ENCODE measurements at places on chromosomes 1 and 21. TPM values are rescaled to one million over a fixed set of nuclear protein-coding genes. Genes with fewer than 3 reads are reported as not detected.

GRCh38 chr1:209839875-209840546 is 12.2 kb downstream of the UTP25 start:
- no peak overlapping the region for H3K27ac ChIP-seq
- no peaks in the 10 kb centered on the region for H3K4me1 ChIP-seq
- no peak overlapping the region for H3K4me3 ChIP-seq
- peaks cover 62% of the 10 kb centered on the region for H3K36me3 ChIP-seq
- DNase-seq, result no peak

DNA sequence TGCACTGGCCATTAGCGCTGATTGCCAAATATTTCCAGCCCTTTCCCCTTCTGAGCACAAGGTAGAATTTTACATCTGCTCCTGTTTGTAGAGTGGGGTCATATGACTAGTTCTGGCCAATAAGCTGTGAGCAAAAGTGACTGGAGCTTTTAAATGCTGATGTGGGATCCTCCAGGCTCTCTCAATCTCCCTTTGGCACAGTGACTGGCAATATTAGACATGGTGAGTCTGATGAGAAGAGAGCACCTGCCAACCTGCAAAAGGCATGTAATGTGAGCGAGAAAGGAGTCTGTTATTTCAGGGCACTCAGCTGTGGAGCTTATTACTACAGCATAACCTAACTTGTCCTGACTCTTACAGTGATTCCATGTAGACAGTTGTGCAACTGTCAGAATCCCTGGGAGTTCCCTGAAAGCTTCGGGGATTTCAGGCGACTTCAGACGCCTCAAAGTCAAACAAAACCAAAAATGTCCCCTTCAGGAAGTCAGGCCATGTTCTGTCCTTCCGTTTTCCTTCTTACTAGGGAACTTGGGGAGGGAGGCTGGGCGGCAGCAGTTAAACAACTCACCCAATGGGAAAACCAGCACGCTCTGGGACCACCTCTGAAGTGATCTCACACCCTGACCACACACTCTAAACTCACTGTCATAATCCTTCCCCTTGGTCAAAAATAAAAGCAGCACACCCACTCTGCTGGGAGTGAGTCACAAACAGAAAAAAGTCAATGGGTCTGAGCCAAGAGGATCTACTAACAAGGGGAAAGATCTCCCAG is 3.6 kb upstream of the RASSF5 start:
- H3K36me3 ChIP-seq, result no peaks in the 10 kb centered on the region
- no peak overlapping the region for H3K4me3 ChIP-seq
- DNase-seq, result no peak
- no peak overlapping the region for H3K27ac ChIP-seq
- H3K4me1 ChIP-seq, result peaks cover 11% of the 10 kb centered on the region

DNA sequence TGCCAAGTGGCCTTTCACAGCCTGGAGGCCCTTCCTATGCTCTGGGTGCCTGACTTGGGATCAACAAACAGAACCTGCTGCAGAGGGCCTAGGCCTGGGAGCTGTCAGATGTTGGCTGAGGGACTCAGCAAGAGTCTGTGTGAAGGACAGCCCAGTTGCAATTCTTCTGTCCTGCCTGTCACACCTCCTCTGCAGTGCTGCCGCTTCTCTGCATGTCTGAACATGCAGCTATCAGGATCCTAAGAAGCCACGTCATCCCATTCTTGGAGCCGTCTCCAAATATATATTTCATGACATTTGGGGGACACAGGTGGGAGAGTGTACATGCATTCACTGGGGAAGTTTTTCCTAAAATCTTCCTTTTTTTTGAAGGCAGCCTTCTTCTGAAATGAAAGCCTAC is 8.6 kb downstream of the FCAMR start:
- no peak for DNase-seq
- H3K36me3 ChIP-seq, result no peaks in the 10 kb centered on the region
- H3K27ac ChIP-seq, result no peak overlapping the region
- no peaks in the 10 kb centered on the region for H3K27me3 ChIP-seq

GRCh38 chr1:66613187-66613586 is 79.2 kb downstream of the SGIP1 start:
- no peaks in the 10 kb centered on the region for H3K27me3 ChIP-seq
- H3K27ac ChIP-seq, result no peak overlapping the region
- H3K4me1 ChIP-seq, result no peaks in the 10 kb centered on the region
- H3K4me3 ChIP-seq, result no peak overlapping the region
- no peaks in the 10 kb centered on the region for H3K36me3 ChIP-seq

The AMIGO1 gene
- total RNA-seq, result 3.8 TPM

- peaks cover 10% of the 10 kb centered on the region for H3K4me1 ChIP-seq
- H3K4me3 ChIP-seq, result no peak overlapping the region
- no peaks in the 10 kb centered on the region for H3K27me3 ChIP-seq
- no peak overlapping the region for H3K27ac ChIP-seq
- no peak for DNase-seq
Measured at GRCh38 chr1:36520056-36520455, 37.3 kb upstream of the CSF3R start.

GRCh38 chr1:205244384-205244783 is 16.6 kb downstream of the TMCC2 start:
- no peaks in the 10 kb centered on the region for H3K27me3 ChIP-seq
- H3K36me3 ChIP-seq, result no peaks in the 10 kb centered on the region
- no peak overlapping the region for H3K4me3 ChIP-seq
- no peak for DNase-seq
- no peaks in the 10 kb centered on the region for H3K4me1 ChIP-seq

DNA sequence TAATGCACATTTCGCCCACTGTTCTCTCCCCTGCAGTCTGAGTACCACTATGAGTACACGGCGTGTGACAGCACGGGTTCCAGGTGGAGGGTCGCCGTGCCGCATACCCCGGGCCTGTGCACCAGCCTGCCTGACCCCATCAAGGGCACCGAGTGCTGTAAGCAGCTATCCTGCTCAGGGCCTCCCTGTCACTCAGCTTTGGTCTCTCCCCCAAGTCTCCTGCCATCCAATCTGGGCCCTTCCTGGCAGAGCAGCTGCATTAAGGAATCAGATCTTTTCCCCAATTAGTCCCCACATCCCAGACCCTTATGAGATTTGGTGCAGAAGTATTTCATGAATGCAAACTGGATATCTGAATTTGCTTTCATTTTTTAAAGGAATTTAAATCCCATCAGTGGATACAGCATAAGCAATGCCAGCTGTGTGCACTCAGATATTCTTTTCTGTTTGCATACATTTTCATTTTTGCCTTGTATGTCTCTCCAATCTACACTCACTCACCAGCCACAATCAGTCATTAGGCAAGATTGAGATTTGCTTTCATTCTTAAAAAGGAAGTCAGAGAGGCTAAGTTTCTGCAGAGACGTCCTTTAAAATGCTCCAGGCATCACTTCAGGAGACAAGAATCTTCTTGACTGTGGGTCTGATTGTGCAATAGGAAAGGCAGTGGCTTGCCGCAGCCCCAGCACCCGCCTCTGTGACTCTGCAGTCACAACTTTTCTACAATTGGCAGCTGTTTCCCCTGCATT is 48.1 kb downstream of the ELAPOR1 start:
- DNase-seq, result peak; percentile 39
- no peak overlapping the region for H3K27ac ChIP-seq
- H3K36me3 ChIP-seq, result no peaks in the 10 kb centered on the region
- H3K27me3 ChIP-seq, result no peaks in the 10 kb centered on the region
- H3K4me1 ChIP-seq, result peaks cover 8% of the 10 kb centered on the region

DNA sequence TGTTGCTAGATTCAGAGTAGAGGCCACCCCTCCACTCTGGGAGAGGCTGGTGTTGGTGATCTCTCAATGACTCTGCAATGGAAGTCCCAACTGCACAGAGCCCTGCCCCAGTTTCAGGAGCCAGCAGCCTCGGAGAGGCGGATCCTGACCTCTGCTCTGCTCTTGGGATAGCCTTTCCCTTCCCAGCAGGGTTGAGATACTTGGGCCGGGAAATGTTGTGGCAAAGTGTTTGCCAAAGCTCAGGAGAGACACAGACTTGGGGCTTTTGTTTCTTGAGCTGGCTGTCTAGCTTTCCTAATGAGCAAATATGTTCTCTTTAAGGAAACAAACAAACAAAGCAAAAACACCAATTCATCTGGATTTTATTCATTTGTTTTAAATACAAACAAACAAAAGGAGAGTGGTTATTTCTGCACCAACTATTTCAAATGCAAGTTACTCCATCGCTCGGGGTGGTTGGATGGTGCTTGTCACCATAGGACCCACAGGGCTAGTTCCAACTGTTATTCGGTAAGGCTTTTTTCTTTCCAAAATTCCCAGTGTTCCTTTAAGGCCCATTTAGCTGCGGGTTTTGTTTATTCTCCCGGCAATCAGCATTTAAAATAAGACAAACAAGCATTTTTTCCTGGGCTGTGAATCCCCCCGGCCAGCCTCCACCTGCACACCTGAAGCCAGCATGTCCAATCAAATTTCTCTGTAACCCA is 193.9 kb upstream of the LMO4 start:
- H3K27ac ChIP-seq, result no peak overlapping the region
- no peaks in the 10 kb centered on the region for H3K36me3 ChIP-seq
- DNase-seq, result no peak
- H3K4me1 ChIP-seq, result peaks cover 17% of the 10 kb centered on the region
- no peak overlapping the region for H3K4me3 ChIP-seq
- H3K27me3 ChIP-seq, result peaks cover 19% of the 10 kb centered on the region

DNA sequence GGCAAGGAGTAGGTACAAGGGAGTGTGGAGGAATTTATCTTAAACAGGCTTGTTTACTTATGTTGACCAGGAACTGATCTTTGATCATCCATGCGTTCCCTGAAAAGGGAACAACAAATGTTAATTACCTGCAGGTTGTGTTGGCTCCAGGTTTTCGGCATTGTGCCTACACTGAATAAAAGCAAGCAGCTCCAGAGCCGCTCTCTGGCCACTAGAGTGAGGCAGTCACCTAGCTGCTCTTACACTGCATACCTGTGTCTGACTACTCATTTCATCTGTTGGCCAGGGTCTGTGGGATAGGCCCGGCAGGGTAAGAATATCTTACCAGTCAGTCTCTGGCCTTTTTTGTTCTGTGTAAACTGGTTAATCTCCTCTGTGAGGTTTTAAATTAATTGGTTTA is 183.6 kb downstream of the HFM1 start:
- no peak overlapping the region for H3K4me3 ChIP-seq
- H3K27me3 ChIP-seq, result no peaks in the 10 kb centered on the region
- no peaks in the 10 kb centered on the region for H3K36me3 ChIP-seq
- peak; percentile 24 for DNase-seq

DNA sequence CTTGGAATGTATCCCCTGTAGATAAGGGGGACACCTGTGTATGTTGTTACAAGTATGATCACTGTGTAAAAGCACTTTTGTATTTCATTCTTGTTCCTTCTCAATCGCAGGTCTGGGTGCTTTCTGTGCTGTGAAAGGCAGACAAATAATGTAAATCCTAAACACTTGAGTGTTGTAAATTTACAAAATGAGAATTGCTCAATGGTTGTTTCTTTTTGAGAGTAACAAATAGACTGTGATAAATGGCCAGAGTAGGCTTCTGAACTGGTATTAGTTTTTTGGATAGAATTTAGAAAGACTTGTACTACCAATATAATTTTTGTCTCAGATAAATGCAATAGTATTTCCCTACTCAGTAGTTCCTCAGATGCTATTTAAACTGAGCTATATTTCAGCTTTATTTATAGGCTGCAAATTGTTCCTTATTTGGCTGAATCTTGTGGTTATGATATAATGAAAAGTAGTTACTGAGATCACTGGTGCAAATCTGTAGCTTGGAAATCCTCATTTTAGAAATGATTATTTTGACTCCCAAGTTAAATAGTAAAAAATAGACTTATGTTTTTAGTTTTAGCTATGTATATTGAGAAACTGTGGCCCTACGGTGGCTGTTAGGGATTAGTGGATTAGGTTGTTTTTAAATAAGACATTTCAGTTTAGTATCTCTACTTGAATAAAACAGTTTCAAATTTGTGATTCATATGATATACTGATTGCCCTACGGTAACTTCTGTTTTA is 9.2 kb downstream of the BACH1 start:
- H3K4me3 ChIP-seq, result no peak overlapping the region
- no peaks in the 10 kb centered on the region for H3K27me3 ChIP-seq
- H3K27ac ChIP-seq, result no peak overlapping the region
- H3K36me3 ChIP-seq, result no peaks in the 10 kb centered on the region
- peaks cover 40% of the 10 kb centered on the region for H3K4me1 ChIP-seq
- DNase-seq, result no peak

- DNase-seq, result no peak
- H3K27ac ChIP-seq, result no peak overlapping the region
- H3K4me1 ChIP-seq, result peaks cover 29% of the 10 kb centered on the region
- peaks cover 21% of the 10 kb centered on the region for H3K27me3 ChIP-seq
- H3K4me3 ChIP-seq, result no peak overlapping the region
- H3K36me3 ChIP-seq, result 0 out of 2 replicates have a peak, but pooled peaks cover 3% of the 10 kb centered on the region
Measured at GRCh38 chr1:47992720-47993415, 4.3 kb downstream of the TRABD2B start.

GRCh38 chr1:241695246-241696171 is 43.4 kb downstream of the WDR64 start:
- H3K27ac ChIP-seq, result no peak overlapping the region
- no peak overlapping the region for H3K4me3 ChIP-seq

DNA sequence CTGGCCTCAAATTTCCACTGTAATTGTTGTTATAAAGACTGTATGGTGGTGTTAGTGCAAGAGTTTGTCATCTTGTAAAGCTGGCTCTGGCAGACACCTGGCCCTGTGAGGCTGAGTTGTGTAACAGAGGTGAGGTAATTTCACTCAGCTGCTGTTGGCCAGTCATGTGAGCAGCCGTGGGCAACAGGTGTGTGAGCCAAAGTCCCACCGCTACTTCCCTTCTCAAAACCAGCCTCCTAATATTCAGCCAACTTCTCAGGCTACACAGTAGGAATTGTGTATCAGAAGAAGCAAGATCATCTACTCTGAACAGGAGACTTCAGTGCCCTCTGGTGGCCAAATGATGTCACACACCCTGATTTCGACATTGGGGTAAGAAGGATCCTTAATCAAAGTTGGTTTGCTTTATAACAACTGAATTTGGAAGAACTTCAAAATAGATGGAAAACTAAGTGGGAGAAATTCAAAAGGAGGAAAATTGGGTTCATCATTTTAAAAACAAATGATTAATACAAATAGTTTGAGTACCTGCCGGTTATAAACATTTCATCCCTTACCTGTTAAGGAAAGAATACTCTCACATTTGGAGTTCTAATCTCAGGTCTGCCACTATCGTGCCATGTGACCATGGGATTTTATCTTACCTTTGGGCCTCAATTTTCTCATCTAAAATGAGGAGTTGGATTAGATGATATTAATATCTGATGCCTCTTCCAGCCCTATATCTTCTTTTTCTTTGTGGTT is 2.6 kb upstream of the CREG1 start:
- no peaks in the 10 kb centered on the region for H3K36me3 ChIP-seq
- peaks cover 2% of the 10 kb centered on the region for H3K27me3 ChIP-seq
- no peak overlapping the region for H3K4me3 ChIP-seq
- DNase-seq, result peak; percentile 89
- H3K27ac ChIP-seq, result no peak overlapping the region

DNA sequence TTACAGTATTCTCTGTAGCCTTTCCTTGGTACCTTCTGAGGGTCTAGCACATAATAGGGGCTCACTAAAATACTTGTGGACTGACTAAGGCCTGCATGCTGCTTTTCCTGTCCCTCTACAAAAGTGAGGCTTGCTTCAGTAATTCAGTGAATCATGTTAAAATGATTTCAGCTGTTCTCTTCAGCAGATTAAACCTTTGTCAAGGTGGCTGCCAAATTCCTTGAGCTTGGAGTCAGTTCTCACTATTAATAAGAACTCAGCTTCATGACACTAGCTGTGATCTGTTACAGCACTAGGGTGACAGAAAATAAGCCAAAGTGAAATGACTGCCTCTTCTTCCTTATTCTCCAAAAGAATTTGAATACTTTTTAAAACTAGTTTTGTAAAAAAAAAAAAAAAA is 128.8 kb downstream of the KCNN3 start:
- DNase-seq, result no peak
- no peak overlapping the region for H3K4me3 ChIP-seq
- no peaks in the 10 kb centered on the region for H3K27me3 ChIP-seq
- H3K36me3 ChIP-seq, result no peaks in the 10 kb centered on the region

The ATG4C gene
- 15.7 TPM for total RNA-seq

GRCh38 chr1:67648582-67649326 is 36.2 kb upstream of the GADD45A start:
- H3K4me3 ChIP-seq, result no peak overlapping the region
- H3K4me1 ChIP-seq, result peaks cover 10% of the 10 kb centered on the region
- peak; percentile 50 for DNase-seq
- no peak overlapping the region for H3K27ac ChIP-seq

Measured in GM23338 (cell line).